ENCODE measurements at places on chromosomes 3 and 15.

GRCh38 chr3:134908271-134908670 lies 113.2 kb downstream of the EPHB1 start:
- no peak for DNase-seq

- no peak for DNase-seq
Observed at GRCh38 chr3:57109437-57110199, 49.2 kb downstream of the SPATA12 start.

DNA sequence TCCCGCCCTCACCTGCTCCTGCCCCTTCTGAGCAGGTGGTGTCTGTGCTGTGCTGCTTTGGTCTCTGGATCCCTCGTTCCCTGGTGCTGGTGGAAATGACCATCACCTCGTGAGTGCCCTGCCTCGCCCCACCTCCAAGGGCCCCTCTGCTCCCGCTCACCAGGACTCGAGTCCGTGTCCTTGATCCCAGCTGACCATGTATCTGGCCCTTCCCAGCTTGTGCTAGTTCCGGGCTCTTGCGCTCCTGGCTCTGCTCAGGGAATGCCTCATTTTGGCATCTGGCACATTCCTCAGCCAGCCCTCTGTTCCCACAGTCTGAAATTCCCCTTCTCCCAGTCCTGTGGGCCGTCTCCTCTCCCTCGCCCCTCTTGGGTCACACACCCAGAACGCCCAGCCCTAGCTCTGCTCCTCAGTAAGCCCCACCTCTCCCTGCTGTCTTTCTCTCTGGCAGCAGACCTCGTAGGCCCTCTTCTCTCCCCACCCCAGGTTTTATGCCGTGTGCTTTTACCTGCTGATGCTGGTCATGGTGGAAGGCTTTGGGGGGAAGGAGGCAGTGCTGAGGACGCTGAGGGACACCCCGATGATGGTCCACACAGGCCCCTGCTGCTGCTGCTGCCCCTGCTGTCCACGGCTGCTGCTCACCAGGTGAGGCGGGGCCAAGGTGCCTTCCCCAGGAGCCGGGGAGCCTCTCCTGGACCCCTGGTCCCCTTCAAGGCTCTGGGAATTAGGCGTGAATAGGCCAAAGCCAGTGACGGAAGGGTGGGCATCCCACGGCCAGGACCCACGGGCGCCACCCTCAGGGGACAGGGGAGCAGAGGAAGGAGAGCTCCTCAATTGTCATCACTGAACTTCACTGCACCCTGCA lies 11.5 kb downstream of the SLC51A start:
- no peak for DNase-seq

GRCh38 chr15:41417418-41418195 lies 712 bp downstream of the RTF1 start:
- no peak for DNase-seq

DNA sequence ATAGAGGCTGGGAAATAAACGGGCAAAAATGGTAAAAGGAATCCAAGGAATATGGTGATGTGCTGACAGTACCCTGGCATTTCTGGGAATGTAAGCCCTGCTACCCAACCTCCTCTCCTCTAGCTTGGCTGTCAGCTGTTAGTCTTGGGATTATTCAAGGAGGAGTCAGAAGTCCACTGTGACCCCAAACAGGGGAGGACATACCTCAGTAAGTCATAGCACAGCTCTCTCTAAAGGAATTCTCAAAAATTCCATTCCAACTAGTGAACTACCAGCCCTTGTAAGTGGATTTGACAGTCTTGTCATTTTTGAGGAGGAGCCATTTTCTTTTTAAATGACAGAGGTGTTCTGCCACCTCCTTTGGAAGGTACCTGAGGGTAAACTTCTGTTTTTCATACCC lies 207.5 kb downstream of the PDCD6IP start:
- DNase-seq = no peak

DNA sequence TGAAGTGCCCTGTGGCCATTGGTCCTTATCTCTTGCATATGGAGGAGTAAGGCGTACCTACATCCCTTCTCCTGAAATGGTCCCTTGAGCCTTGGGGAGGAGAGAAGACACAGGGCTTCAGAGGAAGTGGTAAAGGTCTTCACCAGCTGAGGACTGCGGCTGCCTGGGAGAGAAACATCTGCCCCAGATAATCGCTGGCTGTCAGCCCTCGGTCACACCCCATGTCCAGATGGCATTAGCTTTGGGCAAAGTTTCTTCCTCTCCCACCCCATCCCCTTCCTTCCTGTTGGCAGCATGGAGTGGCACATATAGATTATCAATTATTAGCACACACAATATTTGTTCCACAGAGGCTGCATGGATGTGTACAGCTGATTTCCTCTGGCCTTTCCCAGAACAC lies 61.6 kb downstream of the LRTM1 start:
- no peak for DNase-seq

- no peak for DNase-seq
Observed at GRCh38 chr3:43259626-43260025, 26.7 kb upstream of the SNRK start.

DNA sequence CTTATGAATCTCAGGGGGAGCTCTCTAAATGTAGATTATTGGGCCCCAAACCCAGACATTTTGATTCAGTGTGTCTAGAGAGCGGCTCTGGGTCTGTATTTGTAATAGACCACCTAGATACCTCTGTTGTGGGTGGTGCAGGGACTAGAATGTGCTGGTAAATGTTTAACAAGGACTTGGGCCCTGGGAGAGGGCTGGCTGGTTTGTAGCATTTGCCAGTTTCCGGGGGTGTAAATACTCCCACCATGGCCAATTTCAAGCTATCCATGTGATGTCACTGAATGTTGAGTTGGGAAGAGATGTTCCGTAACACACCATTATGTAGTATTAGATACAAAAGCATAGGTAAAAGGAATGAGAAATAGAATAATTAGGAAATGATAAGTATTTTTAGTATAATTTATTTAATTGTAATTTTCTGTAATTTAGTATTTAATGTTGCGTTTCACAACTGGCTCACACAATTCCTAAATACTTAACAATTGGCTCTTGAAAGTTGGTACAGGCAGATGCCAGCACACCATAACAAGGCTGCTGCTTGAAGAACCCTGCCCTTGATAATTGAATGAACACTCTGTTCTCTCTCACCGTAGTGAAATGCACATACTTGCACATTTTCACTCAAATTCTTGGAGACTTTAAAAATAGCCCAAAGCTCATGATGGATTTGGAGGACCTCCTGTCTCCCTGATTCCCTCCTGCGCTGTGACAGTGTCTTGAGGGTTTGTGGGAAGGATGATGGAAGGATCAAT lies 359.2 kb upstream of the PROK2 start:
- no peak for DNase-seq

GRCh38 chr3:79268422-79268821 lies 499.4 kb downstream of the ROBO1 start:
- no peak for DNase-seq
